Gastroesophageal sphincter (tissue), 4 donors: ENCODE measurements at places on chromosomes 5 and 9.

DNA sequence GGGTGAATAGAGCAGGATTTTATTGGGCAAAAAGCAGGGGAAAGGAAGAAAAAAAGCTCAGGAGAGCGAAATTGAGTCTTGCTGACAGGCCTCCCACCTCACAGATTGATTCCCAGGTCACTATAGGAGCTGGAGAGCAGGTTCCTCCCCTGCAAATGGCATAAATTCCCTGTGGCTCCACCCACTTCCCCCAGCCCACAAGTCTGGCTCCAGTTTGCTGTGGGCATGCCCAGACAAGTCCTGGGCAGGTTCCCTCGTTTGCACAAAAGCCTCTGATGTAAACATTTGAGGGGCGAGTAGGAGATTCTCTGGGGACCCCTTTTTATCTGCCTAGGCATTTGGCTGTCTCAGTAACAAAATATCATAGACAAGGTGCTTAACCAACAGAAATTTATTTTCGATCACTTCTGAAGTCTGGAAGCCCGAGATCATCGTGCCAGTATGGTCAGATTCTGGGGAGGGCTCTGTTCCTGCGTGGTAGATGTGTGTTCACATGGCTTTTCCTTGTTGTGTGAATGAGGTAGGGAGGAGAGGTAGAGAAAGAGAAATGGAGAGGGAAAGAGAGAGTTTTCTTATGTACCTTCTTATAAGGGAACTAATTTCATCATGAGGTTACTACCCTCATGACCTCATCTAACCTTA, 614.5 kb downstream of the MAT2B start:
- ATAC-seq, result no peak

GRCh38 chr5:180640861-180641565, 8.4 kb downstream of the FLT4 start:
- no peak for ATAC-seq

GRCh38 chr9:21964925-21965385, 29.2 kb downstream of the CDKN2A start:
- peak; percentile 46 for ATAC-seq

GRCh38 chr5:129672006-129672405, 75.9 kb upstream of the MINAR2 start:
- ATAC-seq, result no peak

- ATAC-seq, result no peak
These were observed 3.1 kb upstream of the DBH start for GRCh38 chr9:133632806-133633680.

DNA sequence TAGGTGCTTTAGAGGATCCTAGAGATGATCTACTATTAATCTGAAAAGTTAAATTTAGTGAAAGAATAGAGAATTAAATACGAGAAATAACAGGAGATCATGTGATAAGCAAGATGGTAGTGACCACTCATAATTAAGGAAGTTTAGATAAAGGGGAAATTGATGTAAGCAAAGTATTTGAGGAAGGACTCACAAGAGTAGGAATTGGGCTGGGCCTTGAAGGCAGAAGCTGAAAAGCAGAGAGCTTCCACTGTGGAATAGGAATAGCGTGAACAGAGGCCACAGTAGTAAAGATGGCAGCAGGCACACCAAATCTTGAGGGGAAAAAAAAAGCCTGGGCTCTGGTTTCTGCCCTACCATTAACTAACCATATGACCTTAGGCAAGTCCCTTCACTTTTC, 38.0 kb downstream of the KIF24 start:
- ATAC-seq, result no peak

- no peak for ATAC-seq
These were observed 26.3 kb upstream of the PTGER4 start for GRCh38 chr5:40653221-40654022.

DNA sequence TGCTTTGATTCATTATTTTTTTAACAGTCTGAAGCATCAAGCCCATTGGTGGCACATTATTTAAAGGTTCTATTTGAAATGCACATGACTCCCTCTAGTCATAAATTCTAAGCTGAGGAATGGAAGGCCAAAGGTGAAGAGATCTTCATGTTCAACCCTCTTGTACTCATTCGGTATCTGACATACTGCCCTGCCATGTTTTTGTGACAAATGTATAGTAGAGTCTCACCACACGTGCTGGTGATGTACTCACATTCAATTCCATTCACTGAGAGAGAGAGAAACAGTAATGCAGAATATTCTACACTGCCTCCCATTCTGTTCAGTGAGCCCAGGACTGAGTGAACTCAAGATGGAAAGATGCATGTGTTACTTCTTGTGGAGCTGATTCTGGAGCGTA, 98.3 kb downstream of the GDA start:
- no peak for ATAC-seq

DNA sequence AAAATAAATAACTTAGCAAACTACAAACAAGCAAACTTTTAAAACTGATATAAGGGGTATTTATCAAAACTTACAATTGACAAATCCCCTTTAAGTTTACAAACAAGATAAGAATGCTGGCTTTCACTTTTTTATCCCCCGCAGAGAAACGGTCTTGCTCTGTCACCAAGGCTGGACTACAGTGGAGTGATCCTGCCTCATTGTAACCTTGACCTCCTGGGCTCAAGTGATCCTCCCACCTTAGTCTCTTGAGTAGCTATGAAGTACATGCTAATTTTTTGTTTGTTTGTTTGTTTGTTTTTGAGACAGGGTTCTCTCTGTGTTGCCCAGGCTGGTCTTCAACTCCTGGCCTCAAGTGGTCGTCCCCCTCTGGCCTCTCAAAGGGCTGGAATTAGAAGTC, 9.0 kb upstream of the NIPSNAP3A start:
- ATAC-seq, result no peak

GRCh38 chr5:84292788-84293653, 91.7 kb downstream of the EDIL3 start:
- ATAC-seq, result no peak

GRCh38 chr5:58107704-58108103, 352.2 kb downstream of the PLK2 start:
- no peak for ATAC-seq

DNA sequence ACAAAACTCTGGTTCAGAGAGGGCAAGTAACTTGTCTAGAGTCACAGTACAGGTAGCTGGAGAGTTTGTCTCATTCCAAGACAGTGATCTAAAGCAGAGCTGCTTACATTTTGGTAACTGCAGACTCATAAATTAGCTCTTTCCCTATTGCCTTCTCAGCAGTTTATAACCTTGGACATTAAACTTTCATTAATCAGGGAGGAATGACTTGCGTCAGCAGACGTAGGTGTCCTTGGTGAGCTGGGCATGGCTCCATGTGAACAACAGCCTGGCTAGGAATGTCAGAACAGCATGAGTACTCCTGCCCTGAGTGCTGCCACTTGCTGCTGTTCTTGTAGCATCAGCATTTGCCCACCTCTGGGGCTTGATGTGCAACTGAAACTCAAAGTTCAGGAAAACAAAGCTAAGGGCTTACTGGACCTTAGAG, 2.2 kb upstream of the ALDOB start:
- peak; percentile 78 for ATAC-seq

GRCh38 chr5:38468202-38468673, 88.2 kb downstream of the LIFR start:
- ATAC-seq, result peak; percentile 50

DNA sequence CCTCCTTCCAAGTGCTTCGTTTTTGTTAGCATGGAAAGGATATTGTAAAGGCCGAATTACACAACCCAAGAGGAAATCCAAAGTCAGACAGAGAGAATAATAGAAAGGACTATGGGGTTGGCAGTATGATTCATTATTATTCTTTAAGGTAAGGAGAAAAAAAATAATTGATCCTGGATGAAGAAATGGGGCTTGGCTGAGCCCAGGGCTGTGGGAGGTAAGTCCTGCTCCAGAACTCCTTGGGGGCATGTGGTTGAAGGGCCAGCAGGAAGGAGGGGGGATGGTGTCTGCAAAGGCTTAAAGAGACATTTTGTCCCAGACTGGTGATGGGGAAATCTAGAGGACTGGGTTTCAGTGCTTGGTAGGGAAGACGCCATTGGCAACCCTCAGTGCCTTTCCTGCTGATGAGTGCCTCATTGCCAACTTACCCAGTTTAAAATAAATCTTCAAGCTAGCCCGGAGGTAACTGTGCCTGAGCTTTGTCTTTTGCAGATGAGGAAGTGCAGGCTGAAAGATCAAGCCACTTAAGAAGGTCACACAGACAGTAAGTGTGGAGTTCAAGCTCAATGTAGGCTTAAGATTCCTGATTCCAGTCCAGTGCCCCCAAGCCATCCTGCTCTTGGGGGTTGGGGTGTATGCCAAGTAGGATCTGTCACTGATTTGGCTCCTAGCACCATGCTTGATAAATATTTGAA, 30.2 kb downstream of the FOXI1 start:
- ATAC-seq, result no peak

DNA sequence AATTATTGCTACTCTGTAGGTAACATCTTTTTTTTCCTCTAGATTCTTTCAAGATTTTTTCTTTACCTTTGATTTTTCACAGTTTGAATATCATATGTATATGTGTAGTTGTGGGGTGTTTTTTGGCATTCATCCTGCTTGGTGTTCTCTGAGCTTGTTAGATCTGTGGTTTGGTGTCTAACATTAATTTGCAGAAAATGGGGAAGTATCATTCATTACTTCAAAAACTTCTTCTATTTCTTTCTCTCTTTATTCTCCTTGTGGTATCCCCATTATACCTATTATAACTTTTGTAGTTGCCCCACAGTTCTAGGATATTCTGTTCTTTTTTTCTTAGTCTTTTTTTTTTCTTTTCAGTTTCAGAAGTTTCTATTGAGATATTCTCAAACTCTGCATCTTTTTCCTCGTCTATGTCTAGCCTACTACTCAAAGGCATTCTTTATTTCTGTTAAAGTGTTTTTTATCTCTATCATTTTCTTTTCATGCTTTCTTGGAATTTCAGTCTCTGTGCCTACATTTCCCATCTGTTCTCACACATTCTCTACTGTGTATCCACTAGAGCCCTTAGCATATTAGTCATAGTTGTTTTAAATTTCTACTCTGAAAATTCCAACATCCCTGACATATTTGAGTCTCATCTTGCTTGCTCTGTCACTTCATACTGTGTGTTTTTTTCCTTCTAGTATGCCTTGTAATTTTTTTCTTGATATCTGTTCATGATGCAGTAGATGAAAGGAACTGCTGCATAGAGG, 60.1 kb upstream of the GNA14 start:
- no peak for ATAC-seq

DNA sequence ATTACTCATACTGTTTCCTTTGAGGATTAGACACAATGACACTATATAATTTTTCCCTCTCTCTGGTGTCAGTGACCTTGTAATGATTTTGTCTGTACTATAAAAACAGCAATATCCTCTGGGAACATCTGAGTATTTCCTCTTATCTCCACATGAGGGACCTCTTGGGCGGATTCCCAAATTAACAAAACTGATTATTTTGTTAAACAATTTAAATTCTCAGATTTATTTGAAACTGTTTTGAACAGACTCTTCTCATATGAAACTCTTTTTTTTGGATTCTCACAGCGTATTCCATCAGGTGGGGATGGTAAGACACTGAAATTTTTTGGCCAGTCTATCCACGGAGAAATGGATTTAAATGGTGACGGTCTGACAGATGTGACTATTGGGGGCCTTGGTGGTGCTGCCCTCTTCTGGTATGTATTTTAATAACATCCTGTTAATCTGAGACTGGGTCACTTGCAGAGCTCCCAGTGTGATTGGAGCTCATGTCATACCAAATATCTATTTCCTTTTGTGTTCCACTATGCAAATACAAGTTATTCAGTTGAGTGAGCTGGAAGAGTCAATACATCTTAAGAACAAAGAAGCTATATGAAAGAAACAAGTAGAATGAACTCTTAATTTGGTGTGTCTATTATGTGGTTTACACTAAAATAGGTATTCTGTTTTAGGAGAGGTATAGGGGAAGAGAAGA, 73.8 kb upstream of the ITGA2 start:
- peak; percentile 81 for ATAC-seq

DNA sequence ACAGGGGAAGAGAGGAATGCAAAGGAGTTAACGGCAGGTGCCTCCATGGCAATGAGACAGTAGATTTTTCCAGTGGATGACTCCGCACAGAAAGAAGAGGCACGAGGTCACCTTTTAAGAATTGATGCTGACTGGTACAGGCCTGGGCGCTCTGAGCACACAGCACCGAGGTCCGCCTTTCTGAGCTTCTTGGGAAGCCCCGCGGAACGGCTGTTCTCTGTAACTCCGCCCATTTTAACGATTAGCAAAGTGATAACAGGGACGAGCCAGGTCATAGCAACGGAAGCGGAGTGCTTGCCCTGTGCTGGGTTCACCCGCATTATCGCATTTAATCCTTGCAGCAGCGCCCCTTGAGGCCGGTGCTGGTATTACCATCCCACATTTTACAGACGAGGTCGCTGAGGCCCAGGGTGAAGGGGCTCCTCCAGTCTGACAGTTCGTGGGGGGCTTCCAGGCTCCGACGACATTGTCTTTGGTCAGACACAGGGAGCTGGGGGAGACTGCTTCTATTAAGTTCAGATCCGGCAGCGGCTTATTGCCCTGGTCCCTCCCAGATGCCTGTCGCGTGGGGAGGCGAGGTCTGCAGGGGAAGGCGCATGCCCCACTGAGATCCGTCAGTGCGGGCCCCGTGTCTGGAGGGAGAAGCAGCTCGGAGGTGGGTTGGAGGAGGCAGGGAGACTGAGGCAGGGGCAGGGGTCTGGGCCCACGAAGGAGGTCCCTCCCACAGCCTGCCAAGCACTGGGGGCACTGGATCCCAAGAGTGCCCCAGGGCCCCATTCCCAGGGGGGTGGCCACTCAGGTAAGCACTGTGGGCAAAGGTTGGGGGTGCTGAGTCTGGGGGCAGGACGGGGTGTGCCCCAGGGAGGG, 22.3 kb upstream of the HMCN2 start:
- ATAC-seq, result peak; percentile 60

- no peak for ATAC-seq
These were observed 15.3 kb upstream of the NRG2 start for GRCh38 chr5:140058212-140058932.

DNA sequence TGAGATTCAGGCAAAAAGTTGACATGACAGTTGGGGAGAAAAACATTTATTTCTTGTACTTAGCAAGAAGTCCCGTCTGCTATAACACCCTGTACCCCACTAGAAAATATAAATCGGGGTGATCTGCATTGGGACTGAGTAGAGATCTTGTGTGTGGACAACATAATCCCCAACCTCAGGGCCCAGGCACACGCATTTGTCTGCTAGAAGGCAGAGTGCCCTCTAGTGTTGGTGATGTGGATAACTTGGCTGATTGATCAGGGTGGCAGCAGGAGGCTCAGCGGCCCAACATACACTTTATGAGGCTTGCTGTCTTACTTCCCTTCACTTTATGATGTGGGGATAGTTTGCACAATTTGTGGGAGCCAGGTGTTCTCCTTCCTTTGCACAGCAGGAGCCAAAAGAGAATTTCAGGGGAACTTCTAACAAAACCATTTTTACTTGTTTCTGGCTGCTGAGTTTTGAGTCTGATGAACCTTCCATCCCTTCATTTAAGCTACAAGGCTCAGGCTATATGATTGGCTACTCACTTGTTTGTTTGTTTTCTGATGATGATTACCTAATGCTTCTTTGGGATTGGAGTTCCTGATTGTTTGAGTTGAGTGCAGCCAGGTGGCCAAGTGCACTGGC, 263.2 kb downstream of the DMAC1 start:
- ATAC-seq, result no peak

DNA sequence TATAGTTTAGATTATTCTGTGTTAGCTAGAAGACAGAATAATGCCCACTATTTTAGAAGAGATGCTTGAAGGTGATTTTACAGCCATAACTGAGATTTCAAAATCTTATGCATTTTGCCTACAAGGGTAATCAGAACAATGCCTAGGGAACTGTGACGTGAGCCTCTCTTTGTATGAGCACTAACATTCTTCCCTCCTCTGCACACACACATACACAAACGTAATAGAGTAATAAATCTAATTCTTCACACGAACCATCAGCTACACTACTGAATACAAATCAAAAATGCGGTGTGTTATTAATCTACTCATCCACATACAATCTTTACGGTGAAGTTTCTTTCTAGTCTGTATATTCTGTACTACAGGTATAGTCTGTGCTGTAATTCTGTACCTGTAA, 227.8 kb downstream of the PLK2 start:
- no peak for ATAC-seq
